HCT116 (cell line): ENCODE measurements at places on chromosomes 3 and 15.
A peak's percentile ranks its signal among the peaks of the same experiment; 100 is the strongest.

DNA sequence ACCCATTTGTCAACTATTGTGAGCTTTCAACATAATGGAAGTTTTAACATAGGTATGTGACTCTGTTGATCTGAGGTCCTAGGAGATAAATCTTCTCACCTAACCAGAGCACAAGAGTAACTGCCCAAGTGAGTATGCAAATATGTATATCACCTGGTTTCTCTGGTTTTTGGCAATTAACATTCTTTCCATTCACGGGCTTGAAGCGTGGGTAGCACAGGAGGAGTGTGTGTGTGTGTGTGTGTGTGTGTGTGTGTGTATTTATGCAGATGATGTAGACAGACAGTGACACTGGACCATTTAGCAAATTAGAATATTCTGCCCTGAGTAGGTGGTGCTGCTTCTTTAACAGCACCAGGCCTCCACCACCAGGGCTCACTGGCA is 15.0 kb downstream of the EPHB1 start:
- no peak for DNase-seq

- DNase-seq: no peak
These were observed 274.9 kb upstream of the DNAJC19 start for GRCh38 chr3:181264486-181264885.

DNA sequence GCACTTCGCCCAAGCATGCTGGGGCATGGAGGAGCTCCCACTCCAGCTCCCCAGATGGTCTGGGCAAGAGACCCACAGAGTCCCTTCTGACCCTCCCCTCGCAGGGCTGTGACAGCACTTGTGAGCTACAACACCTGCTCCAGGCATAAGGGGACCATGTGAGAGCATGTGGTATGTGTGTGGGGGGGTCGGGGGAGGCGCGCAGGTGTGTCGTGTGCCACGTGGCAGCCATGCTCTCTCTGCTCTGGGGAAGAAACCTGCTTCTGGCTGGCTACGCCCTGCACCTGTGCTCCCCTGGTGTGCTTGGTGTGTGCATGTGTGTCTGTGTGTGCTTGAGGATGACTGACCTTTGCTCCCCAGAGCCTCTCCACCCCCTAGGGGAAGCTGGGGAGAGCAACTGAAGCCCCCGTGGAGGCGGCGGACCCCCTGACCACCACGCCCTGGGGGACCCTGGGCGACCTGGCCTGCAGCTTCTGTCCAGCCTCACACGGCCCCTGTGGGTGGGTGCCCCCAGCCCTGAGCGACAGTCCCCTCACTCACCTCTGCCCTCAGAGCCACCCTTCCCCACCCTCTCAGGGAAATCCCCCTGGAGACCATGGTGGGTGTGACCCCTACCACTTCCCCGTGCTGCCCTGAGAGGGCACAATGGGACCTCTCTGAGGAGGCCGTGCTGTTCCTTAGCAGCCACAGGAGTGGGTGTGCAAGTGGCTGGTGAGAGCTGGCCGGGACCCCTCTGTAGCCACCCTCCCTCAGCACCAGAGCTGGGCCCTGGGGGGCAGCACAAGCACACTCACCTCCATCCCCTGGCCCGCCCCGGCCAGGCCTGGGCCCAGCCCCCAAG is 16.6 kb upstream of the SEC13 start:
- no peak for DNase-seq

DNA sequence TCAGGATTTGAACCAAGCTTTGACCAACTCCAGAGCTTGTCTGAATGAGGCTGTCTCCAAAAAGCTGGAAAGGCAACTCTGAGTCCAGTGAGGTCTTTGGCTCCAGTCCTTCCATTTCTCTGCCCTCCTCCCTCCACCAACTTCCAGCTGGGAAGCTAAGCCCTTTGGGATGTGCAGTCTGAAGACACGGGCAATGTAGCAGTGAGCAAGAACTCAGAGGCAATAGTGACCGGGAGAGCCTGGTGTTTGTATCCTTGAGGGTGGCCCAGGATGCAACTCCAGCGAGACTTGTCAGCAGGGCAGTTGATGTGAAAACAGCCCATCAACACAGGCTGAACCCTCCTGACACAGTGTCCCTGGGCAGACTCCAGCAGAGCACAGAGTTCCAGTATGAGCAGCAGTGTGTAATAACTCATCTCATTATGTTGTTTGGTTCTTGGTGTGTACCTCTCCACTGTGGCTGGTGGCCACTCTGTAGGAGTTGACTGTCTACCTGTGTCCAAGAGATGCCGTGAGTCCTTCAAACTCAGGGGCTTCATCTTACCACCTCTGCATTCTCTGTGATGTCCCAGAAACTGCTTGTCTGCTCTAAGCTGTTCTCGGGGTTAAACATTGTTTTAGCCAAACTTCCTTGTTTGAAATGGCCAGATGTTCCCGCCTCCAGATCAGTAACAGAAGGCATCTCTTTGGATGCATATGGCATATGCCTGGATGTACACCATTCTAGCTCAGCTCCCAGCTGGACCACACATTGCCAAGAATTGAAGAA is 6.6 kb downstream of the CDCP1 start:
- no peak for DNase-seq

GRCh38 chr3:110806924-110807323 is 264.7 kb upstream of the NECTIN3 start:
- no peak for DNase-seq

DNA sequence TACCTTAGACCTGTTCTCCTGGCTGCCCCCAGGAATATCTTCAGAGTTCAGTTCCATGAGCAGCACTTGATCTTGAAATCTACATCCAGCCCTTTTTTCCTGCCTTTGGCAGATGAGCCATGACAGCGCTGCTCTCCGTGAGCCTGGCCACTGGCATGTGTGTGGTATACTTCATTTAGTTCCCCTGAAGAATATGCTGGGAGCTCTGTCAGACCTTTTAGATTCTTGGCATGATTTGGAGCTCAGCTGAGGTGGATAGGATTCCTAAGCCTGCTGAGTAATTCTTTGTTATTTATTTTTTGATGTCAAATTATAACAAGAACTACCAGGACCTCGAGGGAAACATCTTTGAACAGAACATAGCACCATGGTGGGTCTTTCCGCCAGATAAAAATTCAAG is 121.7 kb downstream of the EDEM1 start:
- no peak for DNase-seq

- no peak for DNase-seq
These were observed 22.1 kb upstream of the RAD18 start for GRCh38 chr3:8985411-8985831.

- DNase-seq: no peak
These were observed 33.3 kb downstream of the SLC41A3 start for GRCh38 chr3:126050626-126051025.

DNA sequence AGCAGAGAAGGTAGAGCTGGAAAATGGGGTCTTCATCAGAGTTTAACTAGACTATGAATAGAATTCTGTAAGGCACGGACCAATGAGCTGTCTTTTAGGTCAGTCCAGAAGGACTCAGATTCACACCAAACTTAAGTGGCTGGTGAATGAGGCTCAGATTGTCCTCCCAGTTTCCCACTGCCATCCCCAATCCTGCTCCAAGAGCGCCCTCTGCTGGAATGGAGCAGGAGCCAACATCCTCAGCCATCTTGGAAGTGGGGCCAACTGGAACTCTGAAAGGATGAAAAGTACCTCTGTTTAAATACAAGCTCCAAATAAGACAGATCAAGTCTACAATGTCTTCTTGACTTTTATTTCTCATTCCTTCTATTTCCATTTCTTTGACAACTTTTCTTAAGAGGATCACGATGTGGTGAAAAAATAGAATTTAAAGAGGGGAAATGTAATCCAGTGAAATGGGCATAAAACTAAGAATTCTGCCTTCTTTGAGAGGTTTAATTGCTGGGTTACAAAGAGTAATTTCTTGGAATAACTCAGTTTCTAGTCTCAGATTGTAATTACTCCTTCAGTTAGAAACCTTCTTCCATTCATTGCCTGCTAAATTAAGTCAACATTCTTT is 217.1 kb upstream of the TPRG1 start:
- DNase-seq: peak; percentile 79
